Left kidney (tissue), 8 donors: ENCODE measurements at places on chromosomes 7 and 10. TPM values are rescaled to one million over a fixed set of nuclear protein-coding genes. Genes with fewer than 3 reads are reported as not detected.

SLC26A3 gene
- 0.10 TPM for polyA plus RNA-seq

PTN gene
- 176 TPM for polyA plus RNA-seq

TFPI2 gene
- 10.3 TPM for polyA plus RNA-seq

EMX2 gene
- 177 TPM for polyA plus RNA-seq

SLK gene
- 73.6 TPM for polyA plus RNA-seq

GARIN1A gene
- 4.2 TPM for polyA plus RNA-seq

GCC1 gene
- polyA plus RNA-seq = 14.7 TPM

UNC5B gene
- 45.4 TPM for polyA plus RNA-seq

SYCE1 gene
- polyA plus RNA-seq = 0.42 TPM

GJD4 gene
- 0.13 TPM for polyA plus RNA-seq

MSS51 gene
- polyA plus RNA-seq = 6.0 TPM

TMEM213 gene
- polyA plus RNA-seq = 39.2 TPM

TMEM196 gene
- not detected for polyA plus RNA-seq

EFCAB10 gene
- polyA plus RNA-seq = 2.2 TPM

FEZF1 gene
- not detected for polyA plus RNA-seq

THSD7A gene
- 86.9 TPM for polyA plus RNA-seq

PHTF2 gene
- polyA plus RNA-seq = 31.9 TPM

EGFR gene
- 34.9 TPM for polyA plus RNA-seq

RNF32 gene
- 3.9 TPM for polyA plus RNA-seq

OR6V1 gene
- polyA plus RNA-seq = not detected

KLF14 gene
- polyA plus RNA-seq = 0.76 TPM
